ENCODE measurements at places on chromosomes 5 and 9. TPM values are rescaled to one million over a fixed set of nuclear protein-coding genes. Genes with fewer than 3 reads are reported as not detected.

The TTC23L gene
- total RNA-seq = not detected

The CWC27 gene
- 13.7 TPM for total RNA-seq

The FBXO38 gene
- total RNA-seq = 34.6 TPM

The BHMT gene
- total RNA-seq = 4.8 TPM

The TRIO gene
- total RNA-seq = 155 TPM

The ANKRD20A1 gene
- total RNA-seq = 0.83 TPM

The SYNPO gene
- 20.4 TPM for total RNA-seq

The HDHD3 gene
- total RNA-seq = 19.5 TPM

The PCDHA9 gene
- 0.42 TPM for total RNA-seq

The TEX48 gene
- total RNA-seq = not detected

The RIC1 gene
- 60.6 TPM for total RNA-seq

The LECT2 gene
- not detected for total RNA-seq

The SPINK4 gene
- total RNA-seq = not detected

The LCN1 gene
- not detected for total RNA-seq

The DMGDH gene
- 4.2 TPM for total RNA-seq

The ADCY2 gene
- 9.1 TPM for total RNA-seq

The CNTNAP3B gene
- 60.5 TPM for total RNA-seq

The CCDC152 gene
- total RNA-seq = 0.40 TPM

The TUSC1 gene
- total RNA-seq = 43.5 TPM

The PCDHB14 gene
- 7.8 TPM for total RNA-seq

The PIP5KL1 gene
- 1.3 TPM for total RNA-seq

The GLRA1 gene
- total RNA-seq = not detected

The SVEP1 gene
- total RNA-seq = 41.9 TPM

The ZNF300 gene
- 2.5 TPM for total RNA-seq

The FYB1 gene
- 3.3 TPM for total RNA-seq

The SPATA31D4 gene
- not detected for total RNA-seq

The SLC12A2 gene
- 126 TPM for total RNA-seq

The UBLCP1 gene
- 22.8 TPM for total RNA-seq

The SRP19 gene
- 39.0 TPM for total RNA-seq

The C9orf153 gene
- not detected for total RNA-seq

The IL33 gene
- 127 TPM for total RNA-seq

The AFAP1L1 gene
- total RNA-seq = 12.4 TPM

The LRRTM2 gene
- 0.06 TPM for total RNA-seq

The SLC6A19 gene
- not detected for total RNA-seq

Measured in esophagus muscularis mucosa (tissue), 4 donors.